ENCODE measurements at places on chromosomes 1 and 21.

DNA sequence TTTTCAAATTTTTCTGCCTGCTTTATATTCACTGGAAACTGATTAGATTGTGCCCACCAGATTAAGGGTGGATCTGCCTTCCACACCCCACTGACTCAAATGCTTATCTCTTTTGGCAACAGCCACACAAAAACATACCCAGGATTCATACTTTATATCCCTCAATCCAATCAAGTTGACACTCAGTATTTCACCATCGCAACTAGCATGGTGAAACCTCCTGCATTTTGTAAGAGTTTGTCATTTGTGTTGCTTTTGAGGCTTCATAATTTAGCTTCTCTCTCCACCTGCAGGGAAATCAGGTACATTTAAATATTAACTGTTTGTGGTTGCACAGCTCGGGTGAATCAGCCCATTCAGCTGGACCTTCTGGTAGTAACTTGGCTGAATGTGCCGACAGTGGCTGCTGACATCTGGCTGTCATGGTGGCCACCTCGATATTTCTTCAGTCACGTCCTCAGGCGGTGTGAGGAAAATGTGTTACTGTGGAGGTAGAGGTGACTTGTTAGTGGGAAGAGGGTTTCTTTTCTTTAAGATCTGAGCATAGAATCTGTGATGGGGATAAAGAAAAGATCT lies 224.0 kb downstream of the PTBP2 start:
- DNase-seq = no peak

GRCh38 chr1:184685116-184685515 lies 69.5 kb downstream of the EDEM3 start:
- DNase-seq = no peak

DNA sequence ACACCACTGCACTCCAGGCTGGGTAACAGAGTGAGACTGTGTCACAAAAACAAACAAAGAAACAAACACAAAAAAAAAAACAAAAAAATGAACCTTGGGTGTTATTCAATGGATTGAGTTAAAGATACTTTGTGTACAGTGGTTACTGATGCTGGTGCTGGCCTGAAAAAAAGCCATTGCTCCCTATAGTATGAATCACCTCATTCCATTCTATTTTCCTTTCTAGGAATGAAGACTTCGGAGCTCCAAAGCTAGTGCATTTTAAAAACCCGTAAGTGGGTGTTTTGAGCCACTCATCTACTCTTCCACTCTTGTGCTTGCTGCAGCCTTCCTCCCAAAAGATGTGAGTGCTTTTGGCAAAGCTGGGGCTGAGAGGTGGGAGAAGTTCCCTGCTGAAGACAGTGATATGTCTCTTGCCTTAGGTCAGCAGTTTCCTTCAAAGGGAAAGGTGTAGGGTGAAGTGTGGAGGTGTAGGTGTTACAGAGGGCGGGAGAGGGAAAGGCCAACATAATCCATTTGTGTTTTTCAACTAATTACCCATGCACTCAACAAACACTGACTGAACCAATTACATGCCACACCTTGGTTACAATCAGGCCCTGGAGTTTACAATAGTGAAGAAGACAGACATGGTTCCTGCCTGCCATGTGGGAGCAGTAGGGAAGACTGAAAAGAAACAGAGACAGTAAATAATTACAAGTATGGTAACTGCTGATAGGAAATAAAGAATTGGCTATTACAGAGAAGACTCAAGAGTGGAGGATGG lies 55.0 kb upstream of the SERBP1 start:
- no peak for DNase-seq

GRCh38 chr1:116537898-116538297 lies 32.9 kb downstream of the CD58 start:
- DNase-seq = no peak

DNA sequence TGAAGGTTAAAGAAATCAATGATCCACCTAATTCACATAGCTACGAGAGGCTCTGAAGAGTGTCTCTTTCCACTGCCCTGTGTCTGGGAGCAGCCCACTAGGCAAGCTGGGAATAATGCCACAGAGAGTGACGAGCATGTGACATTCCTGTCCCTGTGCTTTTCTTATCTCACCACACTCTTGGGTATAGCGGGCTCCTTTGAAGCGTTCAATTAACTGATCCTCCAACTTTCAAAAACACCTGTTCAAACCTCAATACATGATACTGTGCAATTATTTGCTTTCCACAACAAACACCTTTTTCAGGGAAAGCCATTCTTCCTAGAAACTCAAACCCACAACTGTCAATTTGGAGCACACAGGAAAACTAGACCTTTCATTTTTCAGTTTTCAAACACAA lies 43.4 kb downstream of the PLPP3 start:
- DNase-seq = no peak

Measured in NCI-H1436 (cell line).